ENCODE measurements at places on chromosomes 5 and 9. TPM values are rescaled to one million over a fixed set of nuclear protein-coding genes. Genes with fewer than 3 reads are reported as not detected.

DNA sequence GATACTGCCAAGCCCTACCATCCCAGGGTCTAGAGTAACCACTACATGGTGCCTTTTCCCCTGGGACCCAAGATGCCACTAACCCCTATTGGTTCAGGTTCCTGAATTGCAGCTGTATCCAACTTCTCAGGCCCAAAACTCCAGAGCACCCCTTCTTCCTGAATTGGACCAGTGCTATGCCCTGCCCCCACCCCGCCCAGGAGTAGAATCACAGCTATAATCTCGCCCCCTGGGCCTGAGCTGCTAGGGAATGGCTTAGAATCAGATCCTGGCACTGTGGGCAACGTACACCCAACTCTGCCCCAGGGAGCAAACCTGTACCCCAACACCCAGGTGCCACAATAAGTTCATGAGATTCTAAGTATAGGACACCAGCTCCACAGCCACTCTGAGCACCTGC lies 206.3 kb downstream of the CACNA1B start:
- no peak for DNase-seq

- DNase-seq = peak; percentile 68
Measured at GRCh38 chr9:130866474-130866965, 30.1 kb downstream of the QRFP start.

DNA sequence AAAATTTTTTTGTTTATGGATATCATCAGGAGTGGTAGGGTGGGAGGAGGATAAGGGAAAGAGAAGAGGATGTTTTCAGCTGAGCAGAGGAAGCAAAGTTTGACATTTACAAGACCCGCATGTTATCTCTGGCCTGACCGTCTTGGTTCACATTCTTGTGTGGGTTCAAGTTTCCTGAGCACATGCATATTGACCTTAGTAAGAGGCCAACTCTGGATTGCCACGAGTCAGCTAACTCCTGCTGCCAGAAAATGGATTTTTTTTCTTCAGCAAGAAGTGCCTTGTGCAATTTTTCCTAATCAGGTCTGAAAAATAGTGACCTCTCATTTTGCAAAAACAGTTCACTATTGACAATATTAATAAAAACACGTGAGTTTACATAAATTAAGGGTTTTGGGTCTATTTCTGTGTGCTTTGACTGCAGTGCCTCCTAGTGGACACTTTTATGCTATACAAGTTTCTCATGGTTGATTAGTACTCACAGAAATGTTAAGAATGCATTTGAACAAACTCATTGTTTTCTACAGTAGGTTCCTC lies 27.1 kb upstream of the BASP1 start:
- no peak for DNase-seq

- DNase-seq = no peak
Measured at GRCh38 chr5:30690931-30691330, 502.6 kb upstream of the CDH6 start.

- no peak for DNase-seq
Measured at GRCh38 chr9:127233550-127233949, 31.0 kb upstream of the GARNL3 start.

GRCh38 chr9:5552301-5552700 lies 42.0 kb downstream of the PDCD1LG2 start:
- DNase-seq = no peak

- DNase-seq = no peak
Measured at GRCh38 chr9:99555792-99556191, 265.9 kb upstream of the NR4A3 start.

- peak; percentile 75 for DNase-seq
Measured at GRCh38 chr5:32489791-32490562, 45.4 kb upstream of the ZFR start.

DNA sequence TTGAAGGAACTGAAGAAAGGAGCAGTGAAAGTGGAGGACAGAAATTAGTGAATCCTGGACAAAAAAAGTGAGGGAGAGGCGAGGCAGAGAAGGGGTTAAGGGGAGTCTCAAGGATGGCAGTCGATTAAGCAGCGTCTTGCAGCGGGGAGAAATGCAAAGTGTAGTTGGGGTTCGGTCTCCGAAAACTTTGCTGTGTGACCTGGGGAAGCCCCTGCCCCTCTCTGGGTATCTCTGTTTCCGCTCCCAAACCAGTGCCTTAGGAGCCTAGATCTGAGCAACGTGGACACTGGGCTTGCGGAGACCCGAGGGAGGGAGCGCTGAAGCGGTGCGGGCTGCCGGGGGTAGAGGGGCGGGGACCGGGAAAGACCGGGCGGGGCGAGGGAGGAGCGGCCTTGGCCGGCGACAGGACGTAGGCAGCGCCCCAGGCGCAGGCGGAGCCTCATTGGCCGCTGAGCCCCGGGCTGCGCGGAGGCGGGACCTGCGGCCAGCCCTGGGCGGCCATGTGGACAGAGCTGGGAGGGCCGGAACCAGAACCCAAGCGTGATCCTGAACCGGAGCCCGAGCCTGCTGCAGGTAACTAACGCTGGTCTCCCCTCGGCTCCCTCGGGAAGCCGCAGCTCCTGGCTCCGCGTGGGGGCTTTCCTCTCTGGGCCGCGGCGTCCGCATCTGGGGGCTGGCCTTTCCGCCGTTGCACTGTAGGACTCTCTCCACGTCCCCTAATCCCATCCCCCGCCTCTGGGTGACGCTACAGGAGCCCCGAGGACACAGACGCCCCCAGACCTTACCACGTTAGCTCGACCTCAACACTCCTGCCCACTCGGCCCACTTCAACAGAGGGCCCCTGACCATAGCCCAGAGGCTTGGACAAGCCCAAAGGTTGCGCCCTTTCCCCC lies at the start of gene ALDH1B1:
Gene ALDH1B1, plus strand, starts transcription at position 468 of the 893 bp plus-strand sequence. CDS start 3,047 bp downstream, outside the sequence.
- DNase-seq = no peak

DNA sequence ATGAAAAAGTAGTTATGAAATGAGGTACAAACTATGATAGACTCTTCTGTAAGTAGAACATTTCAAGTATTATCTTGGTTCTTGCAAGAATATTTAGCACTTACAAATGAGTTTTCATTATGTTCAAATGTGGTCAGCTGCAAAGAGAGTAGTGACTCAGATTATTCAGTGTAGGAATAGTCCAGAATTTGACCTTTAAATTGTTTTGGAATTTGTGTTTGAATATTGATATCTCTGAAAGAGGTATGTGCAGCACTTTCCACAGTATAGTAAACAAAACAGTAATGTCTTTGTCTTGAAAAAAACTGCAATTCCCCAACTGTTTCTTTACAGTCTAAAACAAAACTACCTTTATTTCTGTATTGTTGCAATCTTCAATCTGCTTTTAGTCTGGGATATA lies 56.1 kb downstream of the WDR70 start:
- DNase-seq = no peak

- no peak for DNase-seq
Measured at GRCh38 chr9:123695386-123695785, 234.5 kb downstream of the DENND1A start.

DNA sequence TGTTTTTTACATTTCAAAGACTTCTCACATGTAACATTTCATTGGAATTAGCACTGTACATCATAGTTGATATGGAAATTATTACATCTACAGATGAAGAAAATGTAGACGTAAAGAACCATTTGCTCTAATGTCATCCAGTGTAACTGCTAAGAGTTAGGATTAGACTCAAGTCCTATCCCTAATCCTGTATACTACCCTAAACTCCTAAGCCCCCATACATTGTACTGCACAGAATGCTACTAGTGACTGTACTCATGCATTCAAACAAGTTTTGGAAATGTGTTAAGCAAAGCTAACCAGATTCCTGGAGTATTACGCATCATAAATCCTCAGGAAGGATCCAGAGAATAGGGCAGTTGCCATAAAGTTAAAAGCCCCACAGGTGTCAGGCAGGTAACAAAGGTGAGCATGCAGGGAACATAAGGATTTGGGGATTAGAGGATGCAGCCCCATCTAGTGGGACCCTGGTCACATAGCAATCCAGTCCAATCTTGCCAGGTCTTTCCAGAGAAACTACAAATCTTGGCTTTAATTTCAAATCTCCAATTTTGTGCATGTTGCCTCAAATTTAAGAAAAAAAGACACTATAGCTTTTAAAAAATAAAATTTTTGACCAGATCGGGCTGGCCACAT lies 32.0 kb downstream of the HAVCR1 start:
- no peak for DNase-seq

DNA sequence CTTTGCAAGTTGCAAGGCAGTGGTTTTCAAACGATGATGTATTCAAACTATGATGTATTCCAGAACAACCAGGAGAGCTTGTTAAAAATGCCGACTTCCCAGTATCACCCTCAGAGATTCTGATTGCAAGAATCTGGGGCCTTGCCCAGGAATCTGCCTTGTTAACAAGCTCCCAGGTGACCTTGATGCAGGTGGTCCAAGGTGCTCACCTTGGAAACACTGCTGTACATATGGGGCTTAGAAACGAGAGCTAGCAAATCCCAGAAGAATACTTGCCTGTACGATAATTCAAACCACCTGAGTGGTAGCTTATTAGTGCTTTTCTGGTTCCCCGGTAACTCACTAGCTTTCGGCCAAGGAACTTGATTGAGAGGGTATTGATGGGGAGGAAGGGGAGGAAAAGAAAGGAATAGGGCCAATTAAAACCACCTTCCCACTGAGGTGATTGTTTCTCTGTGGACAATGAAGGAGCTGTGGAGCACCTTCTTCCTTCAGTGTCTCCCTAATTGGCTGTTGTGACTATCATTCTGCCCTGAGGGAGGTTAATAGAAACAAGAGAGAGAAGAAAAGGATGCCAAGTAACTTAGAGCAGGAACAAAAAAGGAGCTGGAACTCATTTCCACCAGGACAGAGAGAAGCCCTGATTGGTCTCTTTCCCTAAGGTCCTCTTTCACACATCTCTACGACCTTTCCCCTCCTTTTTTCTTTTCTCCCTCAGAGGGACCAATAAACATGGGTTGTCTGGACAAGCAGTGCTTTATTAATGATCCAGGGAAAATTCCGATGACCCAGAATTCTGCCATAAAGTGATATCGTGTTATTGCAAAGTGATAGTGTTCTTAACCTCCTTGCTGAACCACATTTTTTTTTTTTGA lies 218.8 kb downstream of the TMEM167A start:
- DNase-seq = no peak

GRCh38 chr9:80158131-80158530 lies 586.4 kb downstream of the TLE4 start:
- DNase-seq = peak; percentile 41

The PCDHGB4 gene
- polyA plus RNA-seq = 6.4 TPM

The CARTPT gene
- 0.30 TPM for polyA plus RNA-seq

The CTSV gene
- polyA plus RNA-seq = 27.6 TPM
